Stromal cell of bone marrow (primary cell): ENCODE measurements at places on chromosomes 6 and 20.
A peak's percentile ranks its signal among the peaks of the same experiment; 100 is the strongest.

DNA sequence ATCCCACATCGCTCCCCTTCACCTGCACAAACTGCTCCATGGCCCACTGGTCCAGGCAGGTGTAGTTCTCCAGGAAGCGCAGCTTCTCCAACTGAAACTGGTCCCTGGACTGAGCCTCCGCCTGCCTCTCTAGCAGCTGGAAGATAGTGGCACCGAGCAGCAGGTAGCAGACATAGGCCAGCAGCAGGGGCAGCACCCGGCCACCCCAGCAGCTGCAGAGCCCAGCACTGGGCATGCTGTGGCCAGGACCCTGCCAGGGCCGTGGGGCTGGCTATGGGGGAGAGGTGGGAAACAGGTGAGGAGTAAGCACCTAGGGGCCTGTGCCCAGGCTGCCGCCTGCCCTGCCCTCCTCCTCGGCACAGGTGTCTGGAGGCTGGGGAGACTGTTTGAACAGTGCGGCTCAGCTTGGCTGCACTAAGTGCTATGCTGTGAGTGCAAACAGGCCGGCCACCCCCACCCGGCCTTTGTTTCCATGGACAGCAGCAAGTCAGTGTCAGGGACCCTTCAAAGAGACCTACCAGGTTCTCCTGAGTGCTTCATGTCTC is at the start of gene KCNK16:
TSS of gene KCNK16 (minus strand) at position 397 of the 545 bp plus-strand sequence. CDS start at position 235, 162 bp downstream.
- DNase-seq = no peak

DNA sequence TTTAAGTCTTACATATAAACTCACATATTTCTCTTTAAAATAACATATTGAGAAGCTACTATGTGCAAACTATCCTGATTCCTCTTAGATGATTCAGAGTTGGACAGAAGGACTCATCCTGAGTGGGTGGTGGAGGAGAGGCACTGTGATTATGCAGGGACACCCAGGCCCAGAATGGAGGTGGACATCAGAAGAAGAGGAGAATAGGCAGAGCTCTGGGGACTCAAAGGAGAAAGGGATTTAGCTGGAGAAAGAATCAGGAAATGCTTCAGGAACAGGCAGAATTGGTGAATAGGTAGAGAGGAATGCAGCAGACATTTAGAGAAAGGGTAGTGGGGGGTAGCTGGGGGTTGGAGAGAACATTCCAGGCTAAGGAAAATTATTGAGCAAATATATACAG is 17.4 kb downstream of the RCAN2 start:
- no peak for DNase-seq

DNA sequence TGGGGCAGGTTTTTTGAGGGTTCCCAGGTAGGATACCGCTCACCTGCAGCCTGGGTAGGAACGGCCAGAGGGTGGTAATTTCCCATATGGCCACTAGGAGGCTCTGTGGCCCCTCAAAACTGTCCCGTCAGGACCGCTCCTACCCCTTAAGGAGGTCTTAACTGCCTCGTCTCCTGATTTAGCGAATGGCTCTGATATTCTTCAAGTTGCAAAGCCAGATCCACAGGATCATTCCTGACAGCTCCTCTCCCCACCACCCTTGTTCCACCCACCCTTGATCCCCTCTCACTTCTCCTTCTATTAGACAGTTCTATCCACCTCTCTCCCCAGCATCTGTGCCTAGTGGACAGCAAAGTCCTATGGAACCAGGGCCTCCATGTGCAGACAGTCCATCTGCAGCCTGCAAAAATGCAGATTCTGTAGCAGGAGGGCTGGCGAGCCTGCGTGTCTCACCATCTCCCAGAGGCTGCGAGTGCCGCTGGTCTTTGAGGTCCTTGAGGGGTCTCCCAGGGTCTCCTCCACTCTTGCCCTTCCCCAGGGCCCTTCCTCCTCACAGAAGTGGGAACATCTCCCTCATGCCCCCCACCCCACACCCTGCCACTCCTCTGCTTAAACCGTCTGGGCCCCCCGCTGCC is 34.3 kb upstream of the ZBP1 start:
- DNase-seq = peak; percentile 15

DNA sequence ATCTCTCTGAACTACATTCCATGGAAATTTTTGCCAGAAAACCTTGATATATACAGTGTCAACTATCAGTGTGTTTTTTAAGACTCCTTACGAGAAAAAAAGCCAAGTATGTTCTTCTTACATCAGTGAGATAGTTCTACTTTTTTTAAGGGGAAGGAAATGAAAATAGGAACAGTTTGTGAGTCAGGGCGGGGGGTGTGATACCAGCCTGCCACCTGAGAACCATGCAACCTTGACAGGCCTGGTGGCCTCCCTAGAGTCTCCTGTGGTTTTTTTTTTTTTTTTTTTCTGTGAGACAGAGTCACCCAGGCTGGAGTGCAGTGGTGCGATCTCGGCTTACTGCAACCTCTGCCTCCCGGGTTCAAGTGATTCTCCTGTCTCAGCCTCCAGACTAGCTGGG is 96.3 kb upstream of the GCM1 start:
- no peak for DNase-seq

GRCh38 chr6:113818578-113818977 is 38.6 kb upstream of the MARCKS start:
- no peak for DNase-seq

DNA sequence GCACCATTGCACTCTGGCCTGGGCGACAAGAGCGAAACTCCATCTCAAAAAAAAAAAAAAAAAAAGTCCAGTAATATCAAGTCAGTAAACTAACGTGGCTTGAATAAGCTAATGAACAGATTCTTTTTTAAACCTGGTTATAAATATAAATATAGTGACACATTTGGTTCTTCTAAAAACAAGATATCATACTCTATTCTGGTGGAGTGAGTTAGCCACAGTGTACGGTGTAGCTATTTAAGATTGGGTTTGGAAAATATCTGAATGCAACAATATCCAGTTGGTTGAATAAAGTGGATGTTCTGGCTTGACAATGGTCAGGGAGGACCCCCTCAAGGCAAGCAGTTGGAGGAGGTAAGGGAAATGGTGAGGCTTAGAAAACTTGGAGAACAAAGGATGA is 5.9 kb upstream of the DEK start:
- DNase-seq = no peak

DNA sequence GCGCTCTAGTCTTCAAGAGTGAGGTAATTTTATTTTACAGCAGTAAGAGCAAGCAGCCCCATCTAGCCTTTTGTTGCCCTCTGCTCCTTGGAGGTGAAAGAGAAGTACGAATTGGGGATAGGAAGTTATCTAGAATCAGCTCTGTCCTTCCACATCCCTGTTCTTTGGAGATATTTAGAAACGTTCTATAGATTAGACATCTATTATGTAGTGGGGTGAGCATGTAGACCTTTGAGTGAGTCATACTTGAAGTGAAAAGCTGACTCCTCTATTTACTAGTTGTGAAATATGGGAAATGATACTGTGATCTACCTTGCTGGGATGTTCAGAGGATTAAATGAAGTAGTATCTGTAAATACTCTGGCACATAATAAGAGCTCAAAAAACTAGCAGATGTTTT is 36.0 kb upstream of the SLC35D3 start:
- DNase-seq = no peak

DNA sequence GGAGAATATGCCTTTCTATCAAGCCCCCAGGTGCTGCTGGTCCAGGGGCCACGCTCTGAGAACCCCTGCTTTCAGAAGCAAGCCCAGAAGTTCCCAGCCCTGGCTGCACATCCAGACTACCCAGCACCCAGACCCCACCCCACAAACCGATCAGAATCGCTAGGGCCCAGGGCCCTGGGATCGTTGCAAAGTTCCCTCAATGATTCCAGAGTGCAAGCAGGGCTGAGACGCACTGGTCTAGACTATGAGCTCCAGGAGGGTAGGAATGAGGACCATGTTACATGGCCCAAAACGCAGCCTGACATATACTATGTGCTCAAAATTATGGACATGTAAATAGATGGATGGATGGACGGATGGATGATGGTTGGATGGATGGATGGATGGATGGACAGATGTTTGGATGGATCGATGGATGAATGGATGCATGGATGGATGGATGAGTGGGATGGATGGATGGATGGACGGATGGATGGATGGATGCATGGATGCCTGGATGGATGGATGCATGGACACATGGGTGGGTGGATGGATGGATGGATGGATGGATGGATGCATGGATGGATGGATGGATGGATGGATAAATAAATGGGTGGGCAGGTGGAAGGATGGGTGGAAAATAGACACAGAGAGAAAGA is 194.1 kb downstream of the PREX1 start:
- no peak for DNase-seq

DNA sequence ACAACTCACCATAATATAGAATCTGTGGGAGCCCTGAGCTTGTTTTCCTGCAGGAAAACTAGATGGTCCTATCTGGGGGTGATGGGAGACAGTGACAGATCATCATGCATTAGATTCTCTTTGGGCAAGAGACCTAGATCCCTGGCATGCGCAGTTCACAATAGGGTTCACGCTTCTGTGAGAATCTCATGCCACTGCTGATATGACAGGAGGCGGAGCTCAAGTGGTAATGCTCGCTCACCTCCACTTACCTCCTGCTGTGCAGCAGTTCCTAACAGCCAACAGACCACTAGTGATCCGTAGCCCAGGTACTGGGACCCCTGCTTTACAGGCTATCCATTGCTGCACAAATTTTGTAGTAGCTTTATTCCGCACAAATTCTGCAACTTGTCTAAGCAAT is 84.5 kb downstream of the HIVEP2 start:
- no peak for DNase-seq

DNA sequence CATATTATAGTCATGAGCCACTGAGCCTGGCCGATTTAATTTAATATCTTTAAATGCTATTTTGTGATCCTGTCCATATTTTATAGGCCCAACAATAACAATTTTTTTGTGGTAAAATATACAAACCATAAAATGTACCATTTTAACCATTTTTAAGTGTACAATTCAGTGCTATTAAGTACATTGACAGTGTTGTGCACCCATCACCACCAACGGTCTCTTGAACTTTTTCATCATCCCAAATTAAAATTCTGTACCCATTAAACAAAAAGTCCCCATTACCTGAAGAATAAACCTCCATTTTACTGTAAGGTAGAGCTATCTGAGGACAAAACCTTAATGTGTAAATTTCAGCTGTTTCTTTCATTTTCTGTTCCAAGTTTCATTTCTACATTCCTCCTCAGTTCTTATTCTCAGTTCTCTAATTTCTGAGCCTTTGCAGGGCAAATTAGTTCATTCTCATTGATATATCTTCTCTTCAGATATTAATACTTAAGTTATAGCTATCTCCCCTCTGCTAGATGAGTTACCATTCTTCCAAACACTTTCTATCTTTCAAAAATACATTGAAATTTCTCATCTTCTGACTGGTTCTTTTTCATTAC is 10.3 kb downstream of the MTO1 start:
- DNase-seq = no peak

GRCh38 chr6:52543729-52544601 is 32.9 kb downstream of the TRAM2 start:
- no peak for DNase-seq

GRCh38 chr6:47221565-47221964 is 88.1 kb downstream of the TNFRSF21 start:
- no peak for DNase-seq

GRCh38 chr6:6920114-6920986 is 187.4 kb upstream of the RREB1 start:
- no peak for DNase-seq

DNA sequence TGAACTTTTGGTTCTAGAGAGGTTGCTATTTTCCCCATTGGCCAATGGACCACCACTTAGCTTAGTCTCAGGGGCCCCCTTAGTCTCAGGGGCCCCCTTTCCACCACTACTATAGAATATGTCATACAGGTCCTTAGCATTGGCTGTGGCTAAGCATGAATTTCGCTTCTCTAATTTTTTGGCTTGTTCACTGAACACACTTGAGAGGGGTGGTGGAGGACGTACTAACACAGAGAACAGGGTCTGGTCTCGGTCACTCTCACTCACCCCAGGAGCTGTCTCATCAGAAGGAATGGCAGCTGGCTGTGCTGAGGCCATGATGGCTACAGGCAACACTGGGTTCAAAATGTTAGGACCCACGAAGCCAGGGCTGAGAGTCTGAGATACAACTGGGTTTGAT is 30.3 kb downstream of the ZNF318 start:
- DNase-seq = no peak

DNA sequence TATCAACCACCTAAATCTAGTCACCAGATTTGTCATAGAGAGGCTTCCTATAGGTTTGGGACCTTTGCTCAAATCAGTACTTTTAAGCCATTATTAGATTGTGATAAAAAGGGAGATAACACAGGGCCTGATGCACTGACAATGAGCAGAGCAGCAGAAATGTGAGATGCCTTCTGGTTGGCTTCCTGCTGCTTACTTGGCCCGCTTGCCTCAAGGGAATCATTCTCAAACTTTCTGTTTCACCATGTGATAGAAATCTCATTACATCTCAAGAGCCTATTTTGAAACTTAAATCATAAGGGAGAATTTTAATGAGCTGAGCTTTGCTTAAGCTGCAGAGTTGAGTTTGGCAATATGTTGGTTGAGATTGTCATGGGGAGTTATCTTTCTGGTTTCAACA is 606.0 kb downstream of the DHX35 start:
- no peak for DNase-seq

DNA sequence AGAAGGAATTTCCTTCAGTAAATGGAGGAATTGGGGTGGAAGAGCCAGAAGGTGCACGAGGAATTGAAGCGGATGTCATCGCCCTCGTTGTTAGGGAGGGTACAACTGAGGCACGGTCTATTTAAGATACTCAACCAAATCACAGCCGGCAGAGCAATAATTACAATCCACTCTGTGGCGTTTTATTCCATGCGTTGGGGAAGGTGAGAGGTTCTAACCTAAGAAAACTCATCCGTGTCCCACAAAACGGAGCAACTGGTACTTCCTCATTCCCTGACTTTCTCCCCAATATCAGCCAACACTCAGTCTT is 802 bp upstream of the RRBP1 start:
- DNase-seq = no peak

- no peak for DNase-seq
Observed at GRCh38 chr6:40693768-40694167, 106.6 kb upstream of the LRFN2 start.

DNA sequence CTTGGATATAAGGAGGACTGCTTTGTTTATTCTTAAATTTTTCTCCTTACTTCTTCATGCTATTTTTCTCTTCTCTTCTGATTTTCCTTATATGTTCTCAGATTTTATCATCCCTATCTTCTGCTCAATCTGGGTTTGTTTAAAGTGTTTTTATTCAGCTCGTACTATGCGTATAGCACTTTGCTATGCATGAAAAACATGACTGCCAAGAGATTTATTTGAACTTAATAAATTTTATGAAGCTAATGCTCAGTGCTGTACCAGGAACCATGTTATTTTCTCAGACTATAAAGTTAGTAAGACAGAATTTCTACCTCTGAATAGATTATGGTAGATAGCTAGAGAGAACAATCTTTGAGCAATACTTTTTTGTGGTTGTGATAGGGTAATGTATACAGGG is 305.9 kb downstream of the LAMA2 start:
- no peak for DNase-seq

DNA sequence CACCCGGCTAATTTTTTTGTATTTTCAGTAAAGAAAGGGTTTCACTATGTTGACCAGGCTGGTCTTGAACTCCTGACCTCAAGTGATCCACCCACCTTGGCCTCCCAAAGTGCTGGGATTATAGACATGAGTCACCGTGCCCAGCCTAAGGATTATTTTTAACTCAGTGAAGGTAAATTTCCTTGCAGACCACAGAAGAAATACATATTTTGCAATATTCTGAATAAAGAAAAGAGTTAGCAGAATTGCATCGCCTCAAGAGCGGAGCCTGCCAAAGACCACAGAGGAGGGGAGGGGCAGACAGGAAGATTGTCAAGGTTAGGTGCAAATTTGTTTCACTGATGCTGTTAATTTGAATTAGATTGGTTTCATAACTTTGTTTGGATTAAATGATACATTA is 47.4 kb downstream of the SOD2 start:
- DNase-seq = no peak
